Smooth muscle cell of bladder (primary cell): ENCODE measurements at places on chromosomes 7 and 10. TPM values are rescaled to one million over a fixed set of nuclear protein-coding genes. Genes with fewer than 3 reads are reported as not detected.

The SPDYE3 gene
- total RNA-seq: not detected in 2 replicates

The HMX2 gene
- not detected in 2 replicates for total RNA-seq

The CFAP69 gene
- 7.7 and 10.4 TPM in 2 replicates for total RNA-seq

The CYP2E1 gene
- total RNA-seq: 0.28 and 0.37 TPM in 2 replicates

The SKIDA1 gene
- 0.28 TPM in 2 replicates for total RNA-seq

The LRIT1 gene
- not detected in 2 replicates for total RNA-seq

The ACHE gene
- not detected in 2 replicates for total RNA-seq

The CCDC172 gene
- not detected in 2 replicates for total RNA-seq

The DYNC1I1 gene
- 0.28 and 0.83 TPM in 2 replicates for total RNA-seq

The SLC18A3 gene
- total RNA-seq: not detected in 2 replicates

The SPDYE5 gene
- not detected in 2 replicates for total RNA-seq

The RNF32 gene
- 1.1 and 1.4 TPM in 2 replicates for total RNA-seq

The CPEB3 gene
- 0.43 and 0.55 TPM in 2 replicates for total RNA-seq

The SLC29A4 gene
- total RNA-seq: 3.8 and 5.7 TPM in 2 replicates

The ARHGAP21 gene
- 66.1 and 71.1 TPM in 2 replicates for total RNA-seq

The SLC26A3 gene
- not detected in 2 replicates for total RNA-seq
